ENCODE measurements at places on chromosomes 12 and 14.

DNA sequence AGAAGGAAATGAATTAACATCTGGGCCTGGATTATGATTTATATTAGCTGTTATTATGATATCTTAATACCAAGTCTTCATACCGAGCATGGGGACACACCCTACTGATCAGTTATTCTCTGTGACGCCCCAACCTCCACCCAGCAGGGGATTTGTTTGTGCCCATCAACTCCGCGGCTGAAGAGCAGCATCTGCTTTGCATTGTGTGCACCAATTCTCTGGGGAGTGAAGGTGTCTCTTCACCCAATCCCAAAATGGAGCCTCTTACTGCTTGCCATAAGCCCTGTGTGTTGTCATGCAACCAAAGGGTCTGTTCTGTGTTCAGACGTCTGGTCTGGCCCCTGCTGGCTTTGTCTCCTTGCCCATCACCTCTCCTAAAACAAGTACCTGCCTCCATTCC lies 25.4 kb downstream of the DHRS2 start:
- no peak for DNase-seq

DNA sequence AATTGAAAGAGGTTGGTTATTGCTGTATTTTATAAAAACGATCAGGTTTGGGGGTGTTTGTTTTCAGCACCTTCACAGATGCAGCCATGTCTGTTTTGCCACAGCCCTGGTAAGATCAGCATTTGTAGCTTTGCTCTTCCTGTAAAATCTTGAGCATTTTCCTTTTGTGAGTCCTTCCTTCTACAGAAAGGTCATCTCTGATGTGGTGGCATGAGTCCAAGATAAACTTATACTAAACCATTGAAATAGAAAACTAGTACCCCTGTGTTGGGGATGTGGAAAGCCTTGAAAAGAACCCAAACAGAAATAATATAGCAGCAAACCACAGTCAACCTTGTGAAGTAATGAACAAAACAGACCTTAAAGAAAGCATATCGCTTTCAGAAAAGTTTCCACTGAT lies 85.5 kb downstream of the TGFB3 start:
- no peak for DNase-seq

- peak; percentile 72 for DNase-seq
Measured at GRCh38 chr12:67052981-67053380, 216.2 kb upstream of the CAND1 start.

DNA sequence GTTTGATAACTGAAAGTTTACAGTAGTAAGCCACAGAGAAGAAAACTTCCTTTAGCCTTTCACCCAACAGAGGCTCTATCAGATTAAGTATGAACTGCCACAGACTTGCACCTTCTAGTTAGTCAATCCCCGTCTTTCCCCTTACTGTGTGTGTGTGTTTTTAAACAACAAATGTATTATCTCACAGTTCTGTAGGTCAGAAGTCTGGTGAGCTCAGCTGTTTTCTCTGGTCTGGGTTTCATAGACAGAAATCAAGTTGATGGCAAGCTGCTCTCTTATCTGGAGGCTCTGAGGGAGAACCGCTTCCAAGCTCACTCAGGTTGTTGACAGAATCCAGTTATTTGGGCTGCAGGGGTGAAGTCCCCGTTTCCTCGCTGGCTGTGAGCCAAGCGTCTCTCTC lies 320.5 kb downstream of the PRKD1 start:
- no peak for DNase-seq

DNA sequence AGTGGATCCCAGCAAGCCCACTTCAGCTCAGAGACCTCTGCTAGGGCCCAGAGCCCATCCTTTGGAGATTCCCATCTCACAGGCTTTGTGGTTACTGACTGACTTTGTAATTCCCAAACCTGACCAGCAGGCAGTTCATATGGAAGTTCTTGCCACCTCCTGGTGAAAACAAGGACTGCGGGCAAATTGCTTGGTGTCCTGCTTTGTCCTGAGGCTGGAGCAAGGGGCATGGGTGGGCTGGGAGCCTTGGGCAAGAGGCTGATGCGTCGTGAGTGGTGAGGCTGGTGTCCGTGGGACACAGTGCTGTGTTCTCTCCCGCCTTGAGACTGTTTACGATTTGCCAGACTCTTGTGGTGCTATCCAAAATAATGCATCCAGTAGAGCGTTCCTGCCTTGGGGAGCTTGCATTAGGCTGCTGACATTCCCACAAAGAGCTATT lies 91.0 kb downstream of the LRRC74A start:
- peak; percentile 79 for DNase-seq

DNA sequence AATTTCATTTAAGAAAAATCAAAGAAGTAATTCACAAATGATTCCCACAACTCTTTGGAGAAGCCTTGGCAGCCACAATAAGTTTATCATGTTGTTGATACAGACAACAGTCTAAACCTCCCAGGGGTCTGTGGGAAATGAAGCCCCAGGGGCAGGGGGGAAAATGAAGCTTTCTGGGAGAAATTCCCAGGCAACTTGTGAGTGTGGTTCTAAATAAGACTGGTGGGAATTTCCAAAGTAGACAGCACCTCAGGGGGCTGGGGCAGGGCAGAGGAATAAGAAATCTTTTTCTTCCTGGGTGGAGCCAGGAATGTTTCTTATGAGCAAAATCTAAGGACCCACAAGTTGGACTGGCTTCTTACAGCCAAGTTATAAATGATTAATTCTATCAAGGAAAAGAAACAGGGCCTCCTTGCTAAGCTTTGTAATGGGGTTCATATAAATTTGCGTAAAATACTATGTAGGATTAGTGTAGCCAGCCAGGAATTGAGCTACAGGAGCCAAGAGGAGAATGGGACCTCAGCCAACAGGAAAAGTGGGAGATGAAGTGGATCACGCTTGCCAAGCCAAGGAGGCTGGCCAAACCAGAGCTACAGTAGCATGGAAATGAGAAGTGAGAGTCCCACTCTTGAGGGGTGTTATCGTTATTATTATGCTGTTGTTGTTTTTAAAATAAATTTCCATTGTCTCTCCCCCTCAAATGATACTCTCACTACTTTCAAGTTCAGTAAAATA lies 182.9 kb upstream of the FAR2 start:
- DNase-seq: peak; percentile 46

GRCh38 chr14:61406198-61406597 lies 84.8 kb downstream of the PRKCH start:
- no peak for DNase-seq

DNA sequence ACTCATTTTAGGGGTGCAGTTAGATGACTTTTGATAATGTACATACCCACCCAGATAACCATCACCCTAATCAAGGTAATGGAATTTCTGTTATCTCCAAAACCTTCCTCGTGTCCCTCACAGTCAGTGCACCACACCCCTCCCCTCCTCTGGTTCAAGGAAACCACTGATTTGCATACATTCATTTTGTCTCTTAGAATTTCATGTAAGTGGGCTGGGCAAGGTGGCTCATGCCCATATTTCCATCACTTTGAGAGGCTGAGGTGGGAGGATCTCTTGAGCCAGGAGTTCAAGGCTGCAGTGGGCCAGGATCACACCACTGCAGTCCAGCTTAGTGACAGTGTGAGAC lies 15.7 kb downstream of the ADIPOR2 start:
- no peak for DNase-seq

- peak; percentile 58 for DNase-seq
Measured at GRCh38 chr12:43789941-43790340, 16.2 kb downstream of the TWF1 start.

GRCh38 chr14:24900269-24901100 lies 149.5 kb downstream of the STXBP6 start:
- DNase-seq: peak; percentile 88

DNA sequence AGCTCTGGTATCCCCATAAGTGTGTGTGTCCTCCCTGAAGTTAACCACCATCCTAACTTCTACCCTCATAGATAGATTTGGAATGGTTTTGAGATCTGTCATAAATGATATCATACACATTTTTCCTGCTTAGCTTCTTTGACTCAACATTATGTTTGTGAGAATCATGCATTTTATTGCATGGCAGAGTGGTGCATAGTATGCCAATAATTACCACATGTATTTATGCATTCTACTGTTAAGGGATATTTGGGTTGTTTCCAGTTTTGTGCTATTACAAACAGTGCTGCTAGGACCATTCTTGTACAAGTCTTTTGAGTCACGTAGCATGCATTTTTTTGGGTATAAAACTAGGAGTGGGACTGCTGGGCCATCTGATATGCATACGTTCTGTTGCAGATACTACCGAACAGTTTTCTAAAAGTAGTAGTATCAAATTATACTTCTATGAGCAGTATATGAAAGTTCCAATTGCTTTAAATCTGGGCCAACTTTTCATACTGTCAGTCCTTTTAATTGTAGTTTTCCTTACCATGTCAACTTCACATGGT lies 13.4 kb downstream of the GRIP1 start:
- DNase-seq: peak; percentile 73

DNA sequence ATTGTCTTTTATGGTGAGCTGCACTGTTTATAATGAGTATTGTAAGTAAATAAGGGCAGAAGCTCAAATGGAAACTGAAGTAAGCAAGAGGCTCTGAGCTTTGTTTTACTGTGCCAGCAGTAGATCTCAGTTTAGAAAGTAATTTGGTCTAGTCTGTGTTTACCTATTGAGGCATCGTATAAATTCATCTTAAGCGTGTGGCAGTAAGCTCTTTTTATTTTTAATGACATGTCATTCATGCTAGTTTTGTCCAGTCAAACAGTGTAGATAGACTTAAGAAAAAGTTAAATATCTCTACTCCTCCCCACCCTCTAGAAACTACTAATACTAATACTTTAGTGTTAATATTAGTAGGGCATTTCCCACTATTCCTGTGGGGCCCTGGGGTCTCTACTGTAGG lies 2.0 kb downstream of the ANO6 start:
- peak; percentile 1 for DNase-seq

- peak; percentile 48 for DNase-seq
Measured at GRCh38 chr12:116529048-116529447, 30.1 kb upstream of the MAP1LC3B2 start.

DNA sequence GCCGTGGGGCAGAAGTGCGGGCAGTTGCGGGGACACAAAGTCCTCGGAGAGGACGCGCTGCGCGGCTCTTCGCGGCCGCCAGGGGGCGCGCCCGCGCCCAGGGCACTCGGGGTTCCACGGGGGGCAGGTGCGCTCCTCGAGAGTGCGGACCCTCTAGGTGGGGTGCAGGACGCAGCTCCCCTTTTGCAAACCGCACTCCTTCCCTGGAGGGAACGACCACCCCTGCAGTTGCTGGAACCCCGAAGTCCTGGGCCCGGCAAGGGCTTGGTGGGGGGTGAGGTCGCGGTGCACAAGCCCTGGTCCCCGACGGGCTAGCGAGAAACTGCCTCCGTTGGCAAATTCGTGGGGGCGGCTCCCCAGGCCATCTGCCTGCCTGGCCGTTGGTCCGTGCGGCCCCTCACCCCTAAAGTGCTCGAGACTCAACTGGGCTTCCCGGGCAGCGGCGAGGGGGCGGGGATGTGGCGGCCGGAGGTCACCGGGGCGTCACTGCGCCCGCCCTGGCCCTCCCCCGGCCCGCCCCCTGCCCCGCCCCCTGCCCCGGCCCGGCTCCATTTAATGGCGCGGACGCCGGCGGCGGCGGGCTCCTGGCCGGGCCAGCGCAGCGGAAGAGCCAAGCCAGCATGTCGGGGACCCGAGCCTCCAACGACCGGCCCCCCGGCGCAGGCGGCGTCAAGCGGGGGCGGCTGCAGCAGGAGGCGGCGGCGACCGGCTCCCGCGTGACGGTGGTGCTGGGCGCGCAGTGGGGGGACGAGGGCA lies at the start of gene ADSS1:
Gene ADSS1, plus strand, starts transcription at position 579 of the 756 bp plus-strand sequence. Its CDS starts 42 bp downstream, at position 621.
- no peak for DNase-seq

DNA sequence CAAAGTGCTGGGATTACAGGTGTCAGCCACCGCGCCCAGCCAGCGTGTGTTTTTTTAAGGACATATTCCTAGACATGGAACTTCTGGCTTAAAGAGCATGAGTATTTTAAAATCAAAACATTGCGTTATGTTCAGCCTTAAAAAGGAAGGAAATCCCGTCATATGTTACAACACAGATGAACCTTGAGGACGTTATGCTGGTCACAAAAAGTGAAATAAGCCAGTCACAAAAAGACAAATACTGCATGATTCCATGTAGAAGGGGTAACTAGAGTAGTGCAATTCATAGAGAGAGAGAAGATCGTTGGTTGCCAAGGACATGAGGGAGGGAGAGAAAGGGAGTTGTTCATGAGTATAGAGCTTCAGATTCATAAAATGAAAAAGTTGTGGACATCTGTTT lies 53.9 kb downstream of the ACACB start:
- DNase-seq: no peak

DNA sequence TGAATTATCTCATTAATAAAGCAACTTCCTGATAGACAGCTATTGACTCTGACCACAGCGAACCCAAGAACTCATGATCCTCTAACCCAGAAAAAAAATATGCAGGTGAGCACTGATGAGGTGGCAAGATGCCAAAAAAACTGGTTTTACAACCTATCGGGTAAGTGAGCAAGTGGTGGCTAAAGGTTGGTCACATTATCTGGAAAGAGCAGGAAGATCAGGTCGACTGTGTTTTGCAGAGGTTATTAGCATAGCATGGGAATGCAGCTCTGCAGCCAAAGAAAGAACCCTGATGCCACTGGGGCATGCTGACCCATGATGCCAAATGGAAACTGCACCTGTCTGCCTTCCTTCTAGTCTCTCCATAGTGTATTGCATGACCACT lies 23.5 kb downstream of the BHLHE41 start:
- DNase-seq: no peak

GRCh38 chr12:7557227-7557626 lies 53.6 kb upstream of the CD163 start:
- DNase-seq: no peak

- peak; percentile 95 for DNase-seq
Measured at GRCh38 chr14:24429395-24430142, at the start of the genes CBLN3 and KHNYN. Gene CBLN3, minus strand, starts transcription at chr14:24429668. Its CDS starts 614 bp downstream, at chr14:24429054. Gene KHNYN, plus strand, starts transcription at chr14:24429954. Its CDS starts 777 bp downstream, at chr14:24430731.

DNA sequence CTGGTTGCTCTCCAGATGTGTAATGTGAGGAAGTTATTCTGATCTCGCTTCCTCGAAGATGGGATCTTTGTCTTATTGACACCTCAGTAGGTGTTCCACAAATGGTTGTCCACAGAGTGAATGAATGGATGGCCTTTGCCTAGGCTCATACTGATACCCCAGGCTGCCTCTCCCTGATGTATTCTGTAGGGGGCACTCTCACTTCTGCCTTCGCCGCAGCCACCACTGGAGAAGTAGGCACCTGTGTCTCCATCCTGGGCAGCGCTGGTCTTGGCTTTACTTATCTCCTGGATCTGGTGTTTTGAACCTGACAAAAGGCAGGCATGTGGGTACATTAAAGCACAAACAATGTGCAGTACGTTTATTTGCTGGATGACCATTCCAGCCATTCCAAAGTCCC lies 82.1 kb downstream of the ZFP36L1 start:
- no peak for DNase-seq
